Pancreas (tissue), 10 donors: ENCODE measurements at places on chromosomes 3 and 15.

DNA sequence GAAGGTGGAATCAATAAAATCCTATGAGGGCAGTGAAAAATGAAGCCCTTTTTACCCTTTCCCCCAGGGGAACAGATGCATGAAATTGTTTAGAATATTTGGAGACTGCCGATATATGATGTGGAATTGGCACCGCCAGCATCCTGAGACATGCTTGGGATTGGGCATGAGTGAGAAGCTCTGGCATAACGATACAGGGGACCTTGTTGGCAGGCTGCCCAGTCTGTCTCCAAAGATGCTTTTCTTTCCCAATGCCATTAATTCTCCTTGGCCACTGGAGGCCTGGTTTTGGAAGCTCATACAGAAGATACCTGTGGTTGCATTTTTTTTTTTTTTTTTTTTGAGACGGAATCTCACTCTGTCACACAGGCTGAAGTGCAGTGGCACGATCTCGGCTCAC lies 800.6 kb upstream of the LMCD1 start:
- DNase-seq = no peak

GRCh38 chr3:46368569-46368968 lies 2.2 kb upstream of the CCR5 start:
- no peak for DNase-seq

DNA sequence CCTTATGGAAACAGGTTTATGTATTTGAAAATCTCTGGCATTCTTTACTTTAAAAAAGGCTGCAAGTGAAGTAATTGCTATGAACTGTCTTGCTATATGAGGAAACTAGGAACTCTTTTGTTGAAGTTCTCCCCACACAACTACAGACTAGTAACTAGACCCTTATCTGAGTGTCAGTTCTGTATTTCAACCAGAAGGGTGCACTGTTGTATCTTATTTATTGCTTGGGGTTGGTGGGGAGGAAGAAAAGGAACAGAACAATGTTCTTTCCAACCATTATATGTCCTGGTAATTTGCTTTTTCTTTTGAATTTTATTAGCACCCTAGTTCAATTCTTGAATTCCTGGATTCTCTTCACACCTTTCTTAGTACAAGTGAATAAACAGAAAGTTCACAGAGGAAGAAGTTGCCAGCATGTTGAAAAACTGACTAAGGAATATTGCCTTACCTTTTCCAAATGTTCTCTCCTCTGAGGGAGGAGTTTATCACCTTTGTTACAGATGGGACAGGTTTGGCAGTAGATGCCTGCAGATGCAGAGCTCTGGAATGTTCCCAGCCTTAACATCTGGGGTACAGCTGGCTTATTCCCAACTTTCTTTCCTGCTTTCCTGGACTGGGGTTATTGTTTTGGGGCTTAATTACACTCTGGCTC lies 162.4 kb upstream of the CFAP20DC start:
- DNase-seq = no peak

DNA sequence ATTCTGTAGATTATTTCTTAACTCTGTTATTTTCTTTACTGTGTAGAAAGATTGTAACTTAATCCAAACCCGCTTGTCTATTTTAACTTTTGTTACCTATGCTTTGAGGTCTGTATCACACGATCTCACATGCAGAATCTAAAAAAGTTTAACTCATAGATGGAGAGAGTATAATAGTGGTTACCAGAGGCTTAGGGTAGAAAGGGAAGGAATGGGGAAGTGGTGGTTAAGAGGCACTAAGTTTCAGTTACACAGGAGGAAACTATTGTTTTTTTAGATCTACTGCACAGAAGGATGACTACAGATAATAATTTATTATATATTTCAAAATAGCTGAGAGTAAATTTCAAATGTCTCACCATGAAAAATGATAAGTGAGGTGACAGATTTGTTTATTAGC lies 515.2 kb downstream of the RSL24D1 start:
- no peak for DNase-seq

- DNase-seq = no peak
Measured at GRCh38 chr15:84603630-84604379, 3.0 kb downstream of the ZSCAN2 start.
